ENCODE measurements at places on chromosomes 12 and 14.
A peak's percentile ranks its signal among the peaks of the same experiment; 100 is the strongest.

GRCh38 chr12:90917431-90917830 lies 37.5 kb downstream of the CCER1 start:
- DNase-seq, result no peak

- no peak for DNase-seq
These were observed 140.9 kb downstream of the CCDC91 start for GRCh38 chr12:28331130-28331529.

DNA sequence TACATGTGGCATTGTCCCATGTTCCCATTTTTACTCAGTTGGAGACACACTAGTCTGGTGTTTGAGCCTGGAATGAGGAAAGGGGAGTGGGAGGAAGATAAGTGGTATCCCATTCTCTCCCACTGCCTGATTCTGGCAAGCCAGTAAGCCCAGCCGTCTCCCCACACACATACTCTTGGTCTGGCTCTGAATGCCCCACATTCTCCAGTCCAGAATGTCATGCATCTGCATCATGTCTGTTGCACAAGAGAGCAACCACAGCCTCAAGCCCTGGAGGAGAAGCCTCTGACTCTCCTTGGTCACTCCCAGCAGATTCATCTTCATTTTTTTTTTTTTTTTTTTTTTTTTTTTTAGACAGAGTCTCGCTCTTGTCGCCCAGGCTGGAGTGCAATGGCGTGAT lies 48.0 kb downstream of the DRAM1 start:
- DNase-seq, result no peak

GRCh38 chr12:48286665-48287064 lies 64.1 kb downstream of the ZNF641 start:
- no peak for DNase-seq

GRCh38 chr12:14878488-14878887 lies 7.2 kb downstream of the MGP start:
- DNase-seq, result no peak

DNA sequence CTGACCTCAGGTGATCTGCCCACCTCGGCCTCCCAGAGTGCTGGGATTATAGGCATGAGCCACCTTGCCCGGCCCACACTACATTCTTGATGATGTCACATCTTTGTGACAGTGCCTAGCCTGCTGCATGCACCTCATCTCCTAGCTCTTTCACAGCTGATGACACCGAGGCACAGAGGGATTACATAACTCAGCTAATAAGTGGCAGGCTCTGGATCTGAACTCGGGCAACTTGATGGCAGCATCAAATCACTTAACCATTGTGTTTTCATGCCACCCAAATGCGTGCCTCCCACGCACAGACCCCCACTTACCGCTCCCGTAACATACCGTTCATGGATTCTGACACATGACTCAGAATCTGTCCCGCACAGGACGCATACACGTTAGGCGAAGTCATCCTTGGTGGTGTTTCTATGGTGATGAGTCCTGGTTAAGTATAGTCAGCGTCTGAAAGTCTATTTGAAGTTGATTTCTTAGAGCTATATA lies 7.4 kb downstream of the TMEM120B start:
- DNase-seq, result no peak

GRCh38 chr14:64059454-64060198 lies 206.8 kb downstream of the SYNE2 start:
- no peak for DNase-seq

DNA sequence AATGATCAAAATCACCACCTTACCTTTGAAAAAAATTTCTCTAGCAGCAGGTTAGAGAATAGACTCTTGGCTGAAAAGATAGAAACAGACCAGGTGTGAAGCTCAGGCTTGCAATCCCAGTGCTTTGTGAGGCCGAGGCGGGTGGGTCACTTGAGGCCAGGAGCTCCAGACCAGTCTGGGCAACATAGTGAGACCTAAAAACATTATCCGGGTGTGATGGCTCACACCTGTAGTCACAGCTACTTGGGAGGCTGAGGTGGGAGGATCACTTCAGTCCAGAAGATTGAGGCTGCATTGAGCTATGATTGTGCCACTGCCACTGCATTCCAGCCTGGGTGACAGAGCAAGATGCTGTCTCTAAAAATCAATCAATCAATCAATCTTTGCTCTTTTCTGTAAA lies 105.3 kb upstream of the TBX3 start:
- DNase-seq, result no peak

- no peak for DNase-seq
These were observed 23.5 kb upstream of the DYRK2 start for GRCh38 chr12:67625004-67625403.

DNA sequence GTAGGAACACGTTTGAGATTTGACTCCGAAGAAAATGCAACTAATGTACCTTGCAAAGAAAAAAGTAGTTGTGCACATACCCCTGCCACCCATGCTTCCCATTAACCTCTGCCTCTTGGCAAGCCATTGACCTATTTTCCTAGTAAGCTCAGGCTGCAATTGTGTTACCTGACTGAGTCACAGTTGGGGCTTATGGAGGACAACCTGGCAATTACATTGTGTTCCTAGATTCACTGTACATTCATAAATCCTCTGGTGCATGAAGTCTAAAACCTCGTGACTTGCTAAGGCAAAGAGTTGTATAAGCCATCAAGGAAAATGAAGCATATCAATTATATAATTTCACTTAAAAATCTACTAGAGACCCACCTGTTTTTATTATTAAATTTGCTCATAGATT lies 62.0 kb upstream of the DUSP6 start:
- no peak for DNase-seq

- no peak for DNase-seq
These were observed 185.3 kb upstream of the ABCD2 start for GRCh38 chr12:39804898-39805297.

DNA sequence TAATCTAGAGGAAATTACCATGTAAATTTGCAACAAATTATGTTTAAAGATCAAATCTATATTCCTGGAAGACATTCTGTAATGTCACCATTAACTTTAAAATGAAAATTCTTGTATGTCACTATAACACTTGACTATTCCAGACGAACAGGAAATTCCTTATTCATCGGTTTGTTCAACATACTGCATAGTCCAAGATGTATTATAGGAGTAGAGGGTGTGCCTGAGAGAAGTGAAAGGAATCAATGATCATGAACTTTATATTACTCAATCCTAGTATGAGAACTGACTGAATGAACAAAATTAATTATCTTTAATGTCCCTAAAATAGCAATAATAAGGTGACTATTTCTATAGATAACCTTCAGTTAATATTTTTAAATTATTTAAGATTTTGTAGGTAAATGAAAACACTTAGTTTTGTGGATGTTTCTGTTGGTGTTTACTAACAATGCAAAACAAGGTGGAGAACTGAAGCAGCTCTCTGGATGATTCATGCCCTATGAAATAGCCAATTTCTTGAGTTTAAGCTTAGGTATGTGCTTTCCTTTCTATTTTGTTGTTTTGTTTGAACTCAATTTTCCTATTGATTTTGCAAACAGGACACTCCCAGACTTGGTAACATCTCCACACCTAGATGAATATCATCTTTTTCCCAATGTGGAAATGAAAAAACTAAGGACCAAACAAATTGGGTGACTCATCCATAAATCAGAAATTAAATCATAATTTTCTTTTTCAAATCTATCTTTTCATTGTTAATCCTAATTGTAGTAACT lies 18.2 kb upstream of the ITPR2 start:
- DNase-seq, result no peak

- DNase-seq, result no peak
These were observed 14.5 kb downstream of the DYRK2 start for GRCh38 chr12:67662910-67663538.

- no peak for DNase-seq
These were observed 397.4 kb downstream of the RAD51B start for GRCh38 chr14:68216957-68217356.

DNA sequence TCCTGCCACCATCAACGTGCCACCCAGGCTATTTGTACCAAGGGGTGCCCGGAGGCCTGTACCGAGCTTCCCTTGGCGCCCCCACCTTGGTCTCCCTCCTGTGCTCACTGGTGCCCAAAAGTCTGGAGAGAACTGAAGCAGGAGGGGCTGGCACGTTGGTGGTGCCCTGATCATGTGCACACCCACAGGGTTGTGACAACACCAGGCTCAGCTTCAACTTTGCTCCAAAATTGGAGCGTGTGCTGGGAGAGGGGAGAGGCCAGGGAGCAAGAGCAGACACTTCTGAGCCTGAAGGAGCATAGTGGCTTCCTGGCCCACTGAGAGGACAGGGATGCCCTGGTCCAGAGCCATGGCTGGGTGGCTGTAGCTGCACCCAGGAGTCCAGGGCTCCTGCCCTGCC lies 13.0 kb upstream of the LPCAT3 start:
- DNase-seq, result no peak

GRCh38 chr12:59087077-59087673 lies 166.9 kb upstream of the LRIG3 start:
- no peak for DNase-seq

DNA sequence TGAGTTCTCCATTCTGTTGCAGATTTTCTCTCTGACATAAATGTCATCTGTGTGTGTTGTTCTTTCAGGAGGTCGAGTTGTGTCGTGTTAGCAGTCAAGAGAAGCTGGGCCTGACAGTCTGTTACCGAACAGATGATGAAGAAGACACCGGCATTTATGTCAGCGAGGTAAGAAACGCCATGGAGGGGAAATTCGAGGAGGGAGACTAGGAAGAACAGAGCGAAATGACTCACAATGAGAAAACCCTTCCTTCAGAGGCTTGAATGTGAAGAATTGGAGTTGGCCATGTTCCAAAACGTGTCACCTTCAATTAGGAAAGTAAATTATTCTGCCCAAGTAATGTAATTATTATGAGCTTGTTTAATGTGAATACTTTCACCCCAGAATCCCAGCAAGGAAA lies 364.5 kb downstream of the PDZRN4 start:
- DNase-seq, result no peak

DNA sequence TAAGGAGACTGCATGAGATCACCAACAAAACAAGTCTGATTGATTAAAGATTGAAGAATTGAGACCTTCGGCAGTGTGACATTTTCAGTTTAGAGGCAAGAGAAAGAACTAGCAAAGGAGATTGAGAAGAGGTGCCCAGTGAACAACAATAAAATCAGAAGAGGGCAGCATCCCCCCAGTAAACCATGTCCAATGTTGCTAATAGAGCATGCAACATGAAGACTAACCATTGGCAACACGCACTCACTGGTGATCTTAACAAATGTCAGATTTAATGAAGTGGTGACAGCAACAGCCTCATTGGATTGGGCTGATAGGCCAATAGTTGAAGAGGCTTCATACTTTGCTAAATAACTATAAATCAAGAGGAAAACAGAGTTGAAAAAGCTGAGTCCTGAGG lies 20.7 kb upstream of the TAS2R14 start:
- DNase-seq, result no peak

DNA sequence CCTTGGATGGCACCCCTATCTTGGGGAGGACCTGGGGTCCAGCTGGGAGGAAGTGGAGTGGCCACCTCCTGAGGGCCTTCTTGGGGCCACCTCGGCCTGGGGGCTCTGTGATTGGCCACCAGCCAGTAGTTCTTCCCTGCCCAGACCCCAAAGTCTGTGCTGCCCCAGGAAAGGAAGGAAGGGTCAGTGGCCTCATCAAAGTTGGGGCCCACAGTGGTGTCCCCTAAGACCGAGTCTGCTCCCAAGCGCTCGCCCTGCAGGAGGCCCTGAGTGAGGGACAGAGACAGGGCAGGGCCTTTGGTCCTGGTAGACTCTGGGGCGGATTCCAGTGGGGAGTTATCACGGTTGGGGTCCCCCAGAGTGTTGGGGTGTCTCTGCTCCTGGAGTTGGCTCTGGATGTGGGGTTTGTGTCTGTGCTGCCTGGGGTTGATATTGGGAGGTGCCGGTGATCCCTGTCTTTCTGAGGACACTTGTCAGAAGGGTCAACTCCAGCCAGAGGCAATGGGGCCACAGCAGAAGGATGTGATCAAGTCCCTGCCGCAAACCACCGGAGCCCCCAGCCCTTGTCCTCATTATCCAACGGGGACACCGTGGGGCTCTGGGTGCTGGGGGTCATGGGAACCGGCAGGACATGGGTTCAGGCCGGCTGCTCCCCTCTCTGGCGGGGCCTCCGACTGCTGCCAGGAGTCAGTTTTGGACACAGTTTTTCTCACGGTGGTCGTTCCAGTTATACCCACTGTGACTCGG lies 364.3 kb downstream of the TMEM121 start:
- DNase-seq, result no peak

DNA sequence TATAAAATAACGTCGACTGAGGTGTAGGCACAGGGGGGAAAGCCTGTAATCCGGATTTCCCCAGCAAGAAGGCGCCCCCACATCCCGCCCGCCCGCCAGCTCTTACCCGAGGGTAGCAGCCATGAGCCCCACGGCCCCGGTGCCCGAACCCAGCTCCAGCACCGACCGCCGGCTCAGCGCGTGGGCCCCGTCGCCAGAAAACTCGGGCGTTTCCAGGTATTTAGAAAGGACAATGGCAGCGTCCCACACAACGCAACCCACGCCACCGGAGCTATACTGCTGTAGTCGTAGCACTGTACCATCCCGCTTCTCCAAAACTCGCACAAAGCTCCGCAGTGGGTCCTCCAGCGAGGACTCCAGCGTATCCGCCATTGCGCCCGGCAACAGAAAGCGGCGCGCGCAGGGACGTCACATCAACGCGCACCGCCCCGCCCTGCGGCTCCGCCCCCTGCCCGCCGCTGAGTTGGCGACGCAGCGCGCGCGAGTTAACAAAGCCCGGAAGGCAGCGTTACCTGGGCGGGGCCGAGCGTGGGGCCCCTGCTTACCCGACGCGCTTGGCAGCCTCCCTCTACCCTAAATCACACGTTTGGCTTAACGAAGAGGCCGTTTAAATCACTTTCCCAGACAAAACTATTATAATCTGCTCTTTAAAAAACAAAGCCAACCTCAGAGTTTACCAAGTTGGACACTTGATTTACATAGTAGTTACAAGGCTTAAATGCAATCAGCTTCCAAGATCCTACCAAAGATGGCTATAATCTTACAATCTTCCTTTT lies at the start of gene VCPKMT:
Gene VCPKMT, minus strand, starts transcription at position 392 of the 776 bp plus-strand sequence. Its CDS starts 20 bp downstream, at position 372.
- peak; percentile 91 for DNase-seq

- DNase-seq, result peak; percentile 80
These were observed 100.9 kb downstream of the NCOR2 start for GRCh38 chr12:124466216-124467128.

GRCh38 chr14:81221579-81222102 lies 882 bp upstream of the GTF2A1 start:
- DNase-seq, result no peak

DNA sequence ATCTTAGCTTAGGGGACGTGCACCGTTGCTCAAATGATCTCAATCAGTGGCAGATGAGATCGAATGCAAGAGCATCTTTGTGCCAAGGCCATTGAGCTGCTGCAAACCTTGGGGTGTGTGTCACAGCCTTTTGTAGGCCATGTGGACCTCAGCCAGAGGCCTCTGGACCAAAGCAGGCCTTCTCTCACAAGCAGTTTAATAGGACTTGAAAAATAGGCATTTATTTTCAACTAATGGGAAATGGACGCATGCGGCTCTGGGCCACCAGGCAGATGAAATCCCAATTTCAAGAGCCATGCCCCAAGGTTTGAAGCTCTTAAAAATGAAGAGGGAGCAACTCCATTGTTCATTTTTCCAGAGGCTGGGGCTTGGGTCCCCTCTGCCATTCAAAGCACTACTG lies 87.3 kb downstream of the TTC7B start:
- DNase-seq, result no peak

GRCh38 chr14:61322799-61323290 lies 1.5 kb downstream of the PRKCH start:
- no peak for DNase-seq

Measured in stimulated activated CD8-positive, alpha-beta memory T cell treated with anti-CD3 and anti-CD28 coated beads, Interleukin-4, amount 100 ng/mL, for 1 hour (primary cell).